ENCODE measurements at places on chromosomes 7 and 10. TPM values are rescaled to one million over a fixed set of nuclear protein-coding genes. Genes with fewer than 3 reads are reported as not detected.

GRCh38 chr7:52211930-52212329 is 823.5 kb upstream of the POM121L12 start:
- DNase-seq: no peak

DNA sequence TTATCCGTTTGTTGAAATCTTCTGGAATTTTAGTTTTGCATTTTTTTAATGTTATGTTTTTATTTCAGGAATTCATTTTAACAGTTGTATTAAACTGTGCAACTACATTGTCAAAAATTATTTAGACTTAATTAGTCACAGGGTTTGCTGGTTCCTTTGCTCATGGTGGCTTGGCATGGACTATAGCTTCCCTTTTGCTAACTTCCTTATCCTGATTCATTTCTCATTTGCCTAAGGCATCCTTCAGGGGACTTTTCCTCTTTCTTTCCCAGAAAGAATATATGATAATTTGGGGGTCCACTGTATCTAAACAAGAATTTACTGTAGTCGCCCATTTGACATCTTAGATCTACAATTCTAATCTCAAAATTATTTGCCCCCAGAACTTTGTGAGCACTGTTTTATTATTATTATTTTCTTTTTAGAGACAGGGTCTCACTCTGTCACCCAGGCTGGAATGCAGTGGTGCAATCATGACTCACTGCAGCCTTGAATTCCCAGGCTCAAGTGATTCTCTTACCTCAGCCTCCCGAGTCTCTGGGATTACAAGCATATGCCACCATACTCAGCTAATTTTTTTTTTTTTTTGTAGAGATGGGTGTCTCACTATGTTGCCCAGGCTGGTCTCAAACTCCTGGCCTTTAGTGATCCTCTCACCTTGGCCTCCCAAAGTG is 13.9 kb downstream of the FIGNL1 start:
- no peak for DNase-seq

ABLIM1 gene
- 76.2 TPM for total RNA-seq

- no peak for DNase-seq
These were observed 42.0 kb upstream of the NRP1 start for GRCh38 chr10:33376476-33376875.

- no peak for DNase-seq
These were observed 217.0 kb downstream of the PAXIP1 start for GRCh38 chr7:154785898-154786297.

GRCh38 chr7:121882731-121883130 is 9.8 kb downstream of the PTPRZ1 start:
- DNase-seq: no peak

SH3PXD2A gene
- 2.4 TPM for total RNA-seq

DNA sequence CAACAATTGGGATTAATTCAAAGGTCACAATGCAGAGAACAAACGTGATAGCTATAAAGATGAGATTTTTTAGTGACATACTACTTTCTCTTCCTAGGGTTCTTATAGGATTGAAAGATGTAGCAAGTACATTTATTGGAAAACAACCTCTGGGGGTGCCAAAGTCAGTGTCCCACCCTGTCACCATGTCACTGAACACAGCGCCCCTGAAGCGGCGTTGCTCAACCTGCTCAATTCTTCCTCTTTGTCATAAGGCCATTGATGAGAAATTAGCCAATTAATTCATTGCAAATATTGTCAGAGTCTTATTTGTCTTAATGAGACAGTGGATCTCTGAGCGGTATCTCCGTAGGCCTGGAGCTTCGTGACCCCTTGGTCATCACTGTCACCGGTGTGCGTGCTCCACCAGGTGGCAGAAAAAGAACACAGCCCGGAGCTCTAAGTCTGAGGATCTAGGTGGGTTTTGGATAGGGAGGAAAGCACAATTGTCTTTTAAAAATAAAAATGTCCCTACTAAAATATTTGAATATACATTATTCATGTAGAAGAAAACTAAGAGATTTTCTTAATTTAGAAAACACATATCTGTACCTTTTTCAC is 362.6 kb downstream of the PAXIP1 start:
- no peak for DNase-seq

GRCh38 chr7:124130-124949 is 68.0 kb upstream of the FAM20C start:
- no peak for DNase-seq

DNA sequence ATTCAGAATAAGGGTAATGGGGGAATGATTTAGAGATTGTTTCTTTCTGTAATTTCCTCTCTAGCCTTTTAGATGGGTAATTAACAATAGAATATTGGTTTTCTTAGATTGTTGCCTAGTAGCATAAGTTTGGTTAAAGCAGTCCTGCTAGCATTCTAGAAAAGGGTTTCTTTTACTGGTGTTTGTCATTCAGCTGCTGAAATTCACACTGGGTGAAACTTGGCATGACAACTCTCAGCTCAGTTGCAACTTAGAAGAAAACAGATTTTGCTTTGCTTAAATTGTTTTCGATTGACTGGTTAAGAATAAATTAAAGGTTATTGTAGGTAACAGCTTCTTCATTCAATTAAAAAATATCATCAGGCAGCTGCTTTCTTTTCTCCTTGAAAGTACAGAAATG is 25.1 kb upstream of the PDK4 start:
- DNase-seq: no peak

GRCh38 chr7:32616625-32617024 is 121.3 kb downstream of the AVL9 start:
- no peak for DNase-seq

GRCh38 chr7:77684030-77684429 is 12.2 kb upstream of the RSBN1L start:
- no peak for DNase-seq

ELN gene
- total RNA-seq: not detected

- DNase-seq: no peak
These were observed 361.4 kb upstream of the NPSR1 start for GRCh38 chr7:34296663-34297062.

DNA sequence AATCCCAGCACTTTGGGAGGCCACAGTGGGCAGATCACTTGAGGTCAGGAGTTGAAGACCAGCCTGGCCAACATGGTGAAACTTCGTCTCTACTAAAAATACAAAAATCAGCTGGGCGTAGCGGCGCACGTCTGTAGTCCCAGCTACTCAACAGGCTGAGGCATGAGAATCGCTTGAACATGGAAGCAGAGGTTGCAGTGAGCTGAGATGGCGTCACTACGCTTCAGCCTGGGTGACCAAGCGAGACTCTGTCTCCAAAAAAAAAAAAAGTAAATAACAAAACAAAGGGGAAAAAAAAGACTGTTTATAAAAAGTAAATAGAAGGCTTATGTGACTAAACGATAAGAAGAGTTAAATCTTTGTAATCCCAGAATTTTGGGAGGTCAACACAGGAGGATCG is 15.0 kb upstream of the DNMBP start:
- DNase-seq: no peak

DNA sequence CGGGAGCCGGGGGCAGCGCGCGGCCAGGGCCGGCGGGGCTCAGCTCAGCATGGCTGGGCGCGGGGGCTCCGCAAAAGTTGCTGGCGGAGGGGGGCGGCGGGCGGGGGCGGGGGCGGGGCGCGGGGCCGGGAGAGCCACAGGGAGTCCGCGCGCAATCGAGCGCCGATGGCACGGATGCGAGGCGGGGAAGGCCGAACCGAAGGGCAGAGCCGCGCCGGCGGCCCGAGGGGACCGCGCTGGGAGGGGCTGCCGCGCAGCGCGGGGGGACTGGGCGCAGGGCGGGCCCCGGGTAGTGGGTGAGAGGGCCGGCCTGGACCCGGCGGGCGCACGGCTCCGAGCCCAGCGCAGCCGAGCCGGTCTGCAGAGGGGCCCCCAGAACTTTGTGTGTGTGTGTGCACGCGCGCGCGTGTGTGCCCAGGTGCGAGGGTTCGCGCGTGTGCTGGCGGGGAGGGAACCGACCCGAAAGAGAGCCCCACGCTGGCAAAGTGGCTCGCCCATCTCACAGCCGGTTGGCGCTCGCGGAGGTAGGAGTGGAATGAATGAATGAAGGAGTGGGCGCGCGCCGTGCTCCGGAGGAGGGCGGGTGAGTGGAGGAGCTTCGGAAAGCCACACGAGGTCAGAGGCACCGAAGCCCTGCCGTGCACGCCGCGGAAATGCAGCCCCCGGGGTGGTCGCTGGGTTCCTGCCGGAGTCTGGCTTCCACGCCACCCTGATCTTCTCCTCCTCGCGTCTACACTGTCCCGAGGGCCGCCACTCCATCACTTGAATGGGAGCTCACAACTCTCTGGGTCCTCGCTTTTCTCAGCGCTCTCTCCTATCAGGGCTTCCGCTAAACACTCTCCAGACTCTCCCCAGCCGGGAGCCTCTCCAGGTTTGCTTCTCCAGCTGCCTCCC is at the start of gene HIPK2:
TSS of gene HIPK2 (minus strand) at position 51 of the 894 bp plus-strand sequence. CDS start 375 bp downstream, outside the sequence.
- peak; percentile 68 for DNase-seq

DNA sequence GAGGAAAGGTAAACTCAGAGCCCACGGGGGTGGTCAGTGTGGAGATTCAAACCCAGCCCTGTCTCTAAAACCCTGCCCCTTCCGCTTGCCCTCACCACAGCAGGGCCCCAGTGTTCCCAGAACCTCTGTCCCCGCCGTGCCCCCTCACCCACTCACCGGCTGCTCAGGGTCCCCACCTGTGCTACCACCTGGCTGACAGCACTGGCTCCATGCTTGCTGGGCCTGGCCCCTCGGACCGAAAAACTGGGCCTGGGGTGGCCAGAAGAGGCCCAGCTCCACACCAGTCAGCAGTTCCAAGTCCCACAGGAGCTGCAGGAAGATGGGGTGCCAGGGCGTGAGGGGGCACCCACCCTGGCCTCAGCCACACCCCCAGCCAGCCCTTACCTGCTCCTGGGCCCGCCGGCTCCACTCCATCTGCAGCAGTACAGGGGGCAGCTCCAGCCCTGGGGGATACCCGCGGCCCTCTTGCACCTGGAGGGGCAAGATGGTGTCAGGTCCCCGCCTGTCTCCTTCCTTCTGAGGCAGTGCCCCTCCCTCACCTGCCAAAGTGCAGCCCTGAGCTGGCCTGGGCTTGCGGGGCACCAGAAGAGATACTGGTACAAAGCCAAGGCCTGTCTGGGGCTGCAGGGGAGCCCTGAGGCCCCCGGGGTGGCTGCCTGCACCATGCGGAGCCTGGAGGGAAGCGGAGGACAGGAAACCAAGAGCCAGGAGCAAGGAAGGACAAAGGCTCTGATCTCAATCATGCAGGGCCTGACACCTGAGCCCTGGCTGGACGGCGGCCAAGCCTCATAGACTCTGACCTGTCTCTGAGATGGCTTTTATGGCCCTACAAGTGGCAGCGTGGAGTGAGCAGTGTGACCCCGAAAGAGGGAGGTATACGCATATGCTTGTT is 11.7 kb downstream of the ATP6V1F start:
- DNase-seq: no peak

- DNase-seq: no peak
These were observed 244.0 kb downstream of the EBF3 start for GRCh38 chr10:129719889-129720590.

DNA sequence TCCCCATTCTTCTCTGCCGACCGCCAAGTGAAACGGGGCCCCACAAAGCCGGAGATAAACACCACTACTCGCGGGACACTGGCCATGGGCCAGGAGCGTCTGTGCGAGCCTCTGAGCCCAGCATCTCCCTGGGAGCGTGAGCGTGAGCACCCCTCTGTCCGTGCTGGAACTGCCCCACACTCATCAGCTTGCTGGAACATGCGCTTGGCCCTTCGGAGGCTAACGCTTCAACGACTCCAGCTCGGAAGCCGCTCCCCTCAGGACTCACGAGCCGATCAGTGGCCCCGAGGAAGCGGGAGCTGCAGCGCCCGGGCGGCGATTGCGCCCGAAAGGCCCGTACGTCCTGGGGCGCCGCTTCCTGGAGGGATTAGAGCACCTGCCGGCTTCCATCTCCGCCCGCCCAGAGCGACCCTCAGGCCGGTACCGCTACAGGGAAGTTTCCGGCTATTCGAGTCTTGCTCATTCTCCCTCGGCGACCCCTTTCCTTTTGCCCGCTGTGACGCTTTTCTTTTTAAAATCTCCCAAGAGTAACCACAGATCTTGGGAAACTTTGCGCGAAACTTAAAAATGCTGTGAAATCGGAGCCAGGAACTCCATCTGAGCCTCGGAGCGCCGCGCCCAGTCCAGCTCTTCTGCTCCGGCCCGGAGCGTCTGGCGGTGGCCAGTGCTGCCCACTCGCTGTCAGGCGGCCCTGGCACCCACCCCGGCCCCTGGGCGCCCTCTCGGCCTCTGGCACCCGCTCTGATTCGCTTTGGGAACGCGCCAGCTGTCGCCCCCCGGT is 1.0 kb downstream of the TLL2 start:
- DNase-seq: no peak

GRCh38 chr7:151381098-151381347 is 28.8 kb downstream of the WDR86 start:
- DNase-seq: no peak

GRCh38 chr10:88200312-88201032 is 337.0 kb downstream of the PTEN start:
- no peak for DNase-seq

MRPL43 gene
- total RNA-seq: 76.3 TPM

CHRM2 gene
- 0.22 TPM for total RNA-seq

SRRT gene
- total RNA-seq: 406 TPM

GOLGA7B gene
- 0.32 TPM for total RNA-seq

DNA sequence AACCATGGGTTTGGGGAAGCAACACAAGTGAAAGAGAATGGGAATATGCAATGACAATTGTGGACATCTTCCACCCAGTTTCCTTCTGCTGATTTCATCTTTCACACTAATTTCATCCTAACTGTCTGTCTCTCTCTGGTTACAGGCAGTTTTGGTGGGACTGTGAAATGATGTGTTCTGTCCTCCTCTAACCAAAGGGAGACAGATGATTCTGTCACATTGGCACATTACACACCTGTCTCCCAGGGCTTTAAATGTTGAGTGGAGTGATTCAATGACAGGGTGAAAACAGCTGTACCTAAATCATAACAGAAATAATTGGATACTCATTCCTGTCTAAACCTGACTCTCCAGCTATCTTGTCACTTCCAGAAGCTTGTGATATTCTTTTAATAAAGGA is 60.0 kb downstream of the DGKB start:
- DNase-seq: no peak

DNA sequence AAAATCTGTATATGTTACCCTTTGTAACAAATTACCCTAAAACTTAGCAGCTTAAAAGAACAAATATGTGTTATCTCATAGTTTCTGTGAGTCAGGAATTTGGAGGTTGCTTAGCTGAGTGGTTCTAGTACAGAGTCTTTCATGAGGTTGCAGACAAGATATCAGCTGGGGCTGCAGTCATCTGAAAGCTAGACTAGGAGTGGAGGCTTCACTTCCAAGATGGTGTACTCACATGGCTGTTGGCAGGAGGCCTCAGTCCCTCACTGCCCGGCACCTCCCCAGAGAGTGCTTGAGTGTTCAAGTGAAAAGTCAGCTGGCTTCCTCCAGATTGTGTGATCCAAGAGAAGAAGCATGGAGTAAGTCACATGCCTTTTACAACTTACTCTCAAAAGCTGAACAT is 16.9 kb upstream of the GGCT start:
- DNase-seq: no peak

DNA sequence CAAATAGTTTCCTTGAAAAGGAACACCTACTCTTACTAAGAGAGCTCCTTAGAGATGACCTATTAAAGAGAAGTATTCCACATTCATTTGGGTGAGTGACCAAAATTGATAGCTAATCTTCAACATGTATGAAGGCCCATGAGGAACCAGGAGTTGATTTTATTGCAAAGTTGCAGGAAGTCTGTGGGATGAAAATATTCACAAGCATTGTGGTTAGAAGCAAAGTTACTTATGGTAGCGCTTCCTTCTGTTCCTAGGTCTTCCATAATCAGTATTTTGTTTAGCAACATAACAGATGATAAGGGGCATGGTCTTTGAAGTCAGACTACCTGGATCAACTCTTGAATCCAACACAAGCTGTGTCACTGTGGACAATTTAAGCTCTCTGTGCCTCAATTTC is 164.5 kb downstream of the DGKB start:
- DNase-seq: no peak

ETV1 gene
- 0.11 TPM for total RNA-seq

IL6 gene
- total RNA-seq: 9.3 TPM

GRCh38 chr10:4426866-4427265 is 399.1 kb upstream of the AKR1E2 start:
- DNase-seq: no peak

All from activated T-cell treated with anti-CD3 and anti-CD28 coated beads, Interleukin-2, amount 50 U/mL, for 4 hours (primary cell).